Activated T-helper 1 cell treated with anti-CD3 and anti-CD28 coated beads, Interleukin-12 subunit alpha, Interleukin-12 subunit beta, Interleukin-2, Interleukin-4 antibody, amounts not matched to agents 30 ng/mL and 10 ng/mL and 1 ng/mL, durations not matched to agents 14 hours and 24 hours and 36 hours (primary cell): ENCODE measurements at places on chromosomes 4 and X.

- DNase-seq: no peak
Observed at GRCh38 chr4:110485452-110485851, 9.5 kb downstream of the ENPEP start.

DNA sequence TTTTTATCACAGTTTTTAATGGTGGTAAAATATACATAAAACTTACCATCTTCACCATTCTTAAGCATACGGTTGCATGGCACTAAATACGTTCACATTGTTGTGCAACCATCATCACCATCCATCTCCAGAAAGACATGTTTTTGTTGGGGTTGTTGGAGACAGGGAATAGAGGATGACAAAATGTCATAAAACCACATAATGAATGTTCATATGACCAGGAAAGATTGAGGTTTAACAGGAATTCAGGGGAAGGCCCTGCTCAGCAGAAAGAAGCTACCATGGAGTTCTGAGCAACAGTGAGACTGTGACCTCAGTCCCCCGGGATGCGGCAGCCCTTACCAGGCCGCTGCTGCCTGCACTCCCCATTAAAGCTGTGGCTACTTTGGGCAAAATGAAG, 63.9 kb upstream of the TRIM2 start:
- DNase-seq: no peak

GRCh38 chr4:136121426-136121825, 1410.9 kb downstream of the PCDH18 start:
- no peak for DNase-seq

- no peak for DNase-seq
Observed at GRCh38 chr4:154014407-154015321, 225.8 kb upstream of the SFRP2 start.

DNA sequence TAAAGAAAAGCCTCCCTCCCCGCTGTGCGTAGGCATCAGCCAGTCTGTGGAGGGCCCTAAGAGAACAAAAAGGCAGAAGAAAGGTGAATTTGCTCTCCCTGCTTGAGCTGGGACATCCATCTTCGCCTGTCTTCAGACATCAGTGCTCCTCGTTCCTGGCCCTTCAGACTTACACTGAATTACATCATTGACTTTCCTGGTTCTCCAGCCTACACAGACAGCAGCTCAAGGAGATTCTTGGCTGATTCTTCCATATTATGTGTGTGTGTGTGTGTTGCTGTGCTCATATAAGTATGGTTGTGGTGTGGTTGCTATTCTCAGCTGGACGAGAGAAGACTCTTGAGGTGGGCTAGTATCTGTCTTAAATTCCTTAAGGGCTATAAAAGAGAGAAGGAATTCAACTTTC, 35.5 kb upstream of the CD99L2 start:
- DNase-seq: no peak
